Glomerular endothelial cell (primary cell): ENCODE measurements at places on chromosomes 7 and 10. TPM values are rescaled to one million over a fixed set of nuclear protein-coding genes. Genes with fewer than 3 reads are reported as not detected.

GRCh38 chr10:22580711-22581110, 133.7 kb downstream of the PIP4K2A start:
- DNase-seq, result no peak

DNA sequence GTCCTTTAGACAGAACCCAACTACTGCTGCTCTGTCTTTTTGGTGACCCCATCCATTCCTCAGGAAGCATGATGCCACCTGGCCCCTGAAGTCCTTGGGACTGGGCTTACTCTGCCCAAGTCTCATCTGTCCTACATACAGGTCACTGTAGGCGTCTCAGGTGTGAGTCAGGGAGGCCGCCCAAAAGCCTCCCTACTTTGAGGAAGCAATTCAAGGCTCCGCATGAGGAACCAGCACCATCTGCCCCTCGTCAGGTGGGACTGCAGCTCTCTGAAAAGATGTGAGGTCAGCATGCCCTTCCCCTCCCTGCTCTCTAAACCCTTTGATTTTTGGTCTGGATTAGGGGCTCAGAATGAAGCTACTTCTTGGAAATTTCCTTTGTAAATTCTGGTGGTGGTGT, 354.8 kb downstream of the CXCL12 start:
- DNase-seq, result no peak

GRCh38 chr10:67725567-67725966, 29.6 kb upstream of the CTNNA3 start:
- no peak for DNase-seq

DNA sequence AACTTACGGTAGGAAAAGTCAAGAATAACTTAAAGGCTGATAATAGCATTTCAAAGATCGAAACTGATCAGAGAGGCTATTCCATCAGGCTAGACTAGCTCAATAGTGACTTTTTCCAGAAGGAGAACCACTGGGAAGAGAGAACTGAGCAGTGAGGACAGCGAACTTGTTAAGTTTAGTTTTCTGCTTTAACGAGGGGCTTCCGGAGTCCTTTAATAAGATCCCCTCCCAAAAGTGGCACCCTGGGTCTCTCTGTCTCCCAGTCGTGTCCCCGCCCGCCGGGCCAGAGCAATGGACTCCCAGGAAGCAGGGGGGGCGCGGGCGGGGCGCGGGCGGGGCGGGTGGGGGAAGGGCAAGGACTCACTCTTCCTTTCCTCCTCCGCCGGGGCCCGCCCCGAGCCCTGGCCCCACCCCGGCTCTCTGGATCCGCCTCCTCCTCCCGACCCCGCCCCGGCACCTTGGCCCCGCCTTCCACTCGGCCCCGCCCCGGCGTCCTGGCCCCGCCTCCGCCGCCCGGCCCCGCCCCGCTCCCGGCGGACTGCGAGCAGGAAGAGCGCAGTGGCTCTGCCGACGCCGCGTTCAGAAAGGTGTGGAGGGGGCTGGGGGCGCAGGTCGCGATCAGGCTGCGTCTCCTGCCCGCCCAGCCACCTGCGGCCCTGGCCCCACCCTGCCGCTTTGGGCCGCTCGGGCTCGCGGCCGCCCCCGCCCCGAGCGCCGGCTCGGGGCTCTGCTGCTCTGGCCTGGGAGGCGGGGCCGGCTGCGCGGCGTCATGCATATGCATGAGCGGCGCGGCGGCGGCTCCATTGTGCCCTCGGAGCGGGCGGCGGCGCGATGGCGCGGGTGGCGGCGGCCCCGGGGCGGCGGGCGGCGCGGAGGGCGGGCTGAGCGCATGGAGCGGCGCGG, at the start of gene ZMIZ2:
Gene ZMIZ2, plus strand, starts transcription at position 803 of the 903 bp plus-strand sequence. CDS start 7,403 bp downstream, outside the sequence.
- no peak for DNase-seq

GRCh38 chr7:134948736-134949135, 37.6 kb upstream of the AGBL3 start:
- DNase-seq, result no peak

- DNase-seq, result no peak
Observed at GRCh38 chr7:159370-160270, 32.8 kb upstream of the FAM20C start.

- no peak for DNase-seq
Observed at GRCh38 chr7:132666071-132666773, 90.0 kb upstream of the PLXNA4 start.

- DNase-seq, result no peak
Observed at GRCh38 chr10:3889961-3890522, 105.0 kb upstream of the KLF6 start.

- DNase-seq, result no peak
Observed at GRCh38 chr10:5575144-5575481, 50.4 kb downstream of the CALML3 start.

- no peak for DNase-seq
Observed at GRCh38 chr10:18216482-18216881, 76.3 kb downstream of the CACNB2 start.

- DNase-seq, result no peak
Observed at GRCh38 chr7:30467271-30467670, 11.3 kb downstream of the NOD1 start.

GRCh38 chr10:75003891-75004290, 107.6 kb upstream of the SAMD8 start:
- DNase-seq, result no peak

DNA sequence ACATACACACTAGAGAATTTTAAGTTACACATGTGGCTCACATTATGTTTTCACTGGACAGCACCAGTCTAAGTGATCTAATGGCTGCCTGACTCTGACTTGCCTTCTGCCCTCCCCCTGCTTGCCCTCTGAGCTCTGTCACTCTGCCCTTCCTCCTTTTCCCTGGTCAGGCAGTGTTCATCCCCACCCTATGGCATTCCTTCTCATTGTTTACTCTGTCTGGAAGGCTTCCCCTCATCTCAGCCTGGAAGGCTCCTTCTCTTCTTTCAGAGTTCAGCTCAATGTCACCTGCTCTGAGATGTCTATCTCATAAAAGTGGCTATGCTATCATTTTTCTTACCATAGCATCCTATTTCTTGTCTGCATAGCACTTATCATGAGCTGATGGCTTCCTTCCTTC, 305.7 kb downstream of the BMPER start:
- DNase-seq, result no peak

GRCh38 chr7:20510573-20510900, 104.9 kb upstream of the ABCB5 start:
- DNase-seq, result no peak

GRCh38 chr7:68247571-68247970, 1250.9 kb downstream of the TYW1 start:
- no peak for DNase-seq

GRCh38 chr10:67657775-67658174, 38.2 kb downstream of the CTNNA3 start:
- DNase-seq, result no peak

DNA sequence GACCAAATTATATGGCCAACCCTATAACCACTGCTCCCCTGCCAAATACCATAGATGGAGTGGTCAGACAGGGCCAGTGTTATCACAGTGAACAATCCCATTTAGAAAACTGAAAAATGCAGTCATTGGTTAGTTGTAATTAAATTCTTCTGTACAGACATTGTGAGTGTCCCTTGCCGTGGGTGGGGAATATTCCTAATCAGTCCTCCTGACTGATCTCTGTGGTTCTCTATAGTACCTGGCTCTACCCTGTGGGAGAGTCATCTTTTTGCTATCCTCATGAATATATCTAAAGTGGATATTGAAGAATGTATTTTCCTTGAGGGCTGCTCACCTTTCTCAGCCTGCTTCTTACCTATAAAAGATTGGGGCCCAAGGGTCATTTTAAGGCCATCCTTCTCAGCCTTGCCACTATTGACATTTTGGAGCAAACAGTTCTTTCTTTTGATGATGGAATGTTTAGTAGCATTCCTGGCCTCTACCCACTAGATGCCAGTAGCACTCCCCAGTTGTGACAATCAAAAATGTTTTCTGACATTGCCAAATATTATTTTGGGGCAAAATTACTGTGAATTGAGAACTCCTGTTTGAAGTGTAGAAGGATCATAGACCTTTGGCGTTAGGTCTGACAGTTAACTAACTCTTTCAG, 110.2 kb downstream of the MAPK8 start:
- no peak for DNase-seq

DNA sequence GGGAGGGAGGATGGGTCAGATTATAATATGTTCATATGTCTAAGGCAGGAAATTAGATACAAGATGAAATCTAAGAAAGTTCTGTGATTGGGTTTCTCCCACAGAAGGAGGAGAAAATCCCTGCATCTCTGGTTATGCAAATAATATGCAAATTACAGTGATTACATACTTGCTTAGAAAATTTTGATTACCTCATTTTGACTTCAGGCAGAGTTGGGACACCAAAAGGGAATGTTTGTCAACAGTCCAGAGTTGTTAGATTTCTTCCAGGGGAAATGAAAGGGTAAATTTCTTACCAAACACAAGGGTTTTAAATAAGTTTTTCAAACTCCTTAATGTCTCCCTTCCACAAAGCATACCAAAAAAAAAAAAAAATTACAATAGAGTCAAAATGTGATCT, 101.4 kb upstream of the STEAP1B start:
- no peak for DNase-seq

DNA sequence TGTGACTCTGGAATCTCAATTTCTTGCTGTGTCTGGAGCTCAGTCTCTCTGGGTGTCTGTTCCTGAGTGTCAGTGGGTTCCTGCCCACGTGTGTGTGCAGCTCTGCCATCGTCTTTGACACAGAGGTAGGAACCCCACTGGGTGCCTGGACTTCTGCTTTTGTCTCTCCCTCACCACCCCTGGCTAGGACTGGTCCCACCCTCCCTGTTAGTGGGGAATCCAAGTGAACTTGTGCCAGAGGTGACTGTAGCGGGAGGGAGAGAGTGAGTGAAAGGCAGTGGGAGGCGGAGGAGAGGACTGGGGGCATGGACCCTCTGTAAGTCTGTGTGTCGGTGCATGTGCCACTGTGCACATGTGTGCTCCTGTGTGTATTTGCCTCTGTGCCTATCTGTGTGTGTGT, 299.9 kb upstream of the ZMIZ1 start:
- DNase-seq, result no peak

- DNase-seq, result no peak
Observed at GRCh38 chr10:124465777-124466488, 4.3 kb downstream of the LHPP start.

DNA sequence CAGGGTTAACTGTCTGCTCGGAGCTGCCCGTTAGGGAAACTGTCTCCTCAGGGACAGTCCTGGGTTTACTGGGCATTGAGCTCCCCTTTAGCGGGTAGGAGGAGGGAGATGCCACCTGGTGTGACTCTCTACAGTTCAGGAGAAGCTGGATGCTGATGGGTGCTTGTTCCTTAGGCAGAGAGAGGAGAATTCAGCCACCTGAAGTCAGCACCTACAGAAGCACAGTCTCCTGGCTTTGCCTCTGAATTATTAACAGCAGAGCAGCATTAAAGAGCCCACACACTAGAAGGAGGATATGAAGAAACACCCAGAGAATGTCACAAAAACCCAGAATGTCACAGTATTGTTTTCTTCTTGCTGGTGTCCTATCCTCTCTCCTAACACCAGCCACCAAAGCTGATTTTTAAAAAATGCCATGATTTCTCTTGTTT, 696 bp downstream of the GIMAP4 start:
- DNase-seq, result no peak

DNA sequence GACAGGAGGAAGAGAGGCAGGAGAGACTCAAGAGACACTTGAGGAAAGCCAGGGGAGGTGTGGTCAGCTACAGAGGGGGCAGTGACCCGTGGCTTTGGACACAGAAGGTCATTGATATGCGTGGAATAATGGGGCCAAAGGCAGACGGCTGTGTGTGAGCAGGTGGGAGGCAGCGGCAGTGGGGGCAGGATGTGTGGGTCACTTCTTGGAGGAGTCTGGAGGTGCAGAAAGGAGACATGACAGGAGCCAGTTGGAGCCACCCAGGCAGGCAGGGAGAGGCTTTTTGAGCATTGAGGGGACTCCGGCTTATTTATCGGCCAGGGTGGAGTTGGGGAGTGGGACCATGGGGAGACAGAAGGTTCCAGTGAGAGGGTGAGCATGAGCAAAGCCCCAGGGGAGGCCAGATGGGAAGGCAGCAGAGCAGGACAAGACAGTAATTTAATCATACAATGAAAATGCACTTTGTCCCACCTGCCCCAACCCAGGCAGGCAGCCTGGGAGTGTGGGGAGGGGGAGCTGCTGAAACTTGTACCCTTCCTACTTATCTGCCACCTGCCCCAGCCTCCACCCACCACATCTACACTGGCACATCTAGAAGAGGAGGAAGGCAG, 5.0 kb downstream of the LDB3 start:
- no peak for DNase-seq

DNA sequence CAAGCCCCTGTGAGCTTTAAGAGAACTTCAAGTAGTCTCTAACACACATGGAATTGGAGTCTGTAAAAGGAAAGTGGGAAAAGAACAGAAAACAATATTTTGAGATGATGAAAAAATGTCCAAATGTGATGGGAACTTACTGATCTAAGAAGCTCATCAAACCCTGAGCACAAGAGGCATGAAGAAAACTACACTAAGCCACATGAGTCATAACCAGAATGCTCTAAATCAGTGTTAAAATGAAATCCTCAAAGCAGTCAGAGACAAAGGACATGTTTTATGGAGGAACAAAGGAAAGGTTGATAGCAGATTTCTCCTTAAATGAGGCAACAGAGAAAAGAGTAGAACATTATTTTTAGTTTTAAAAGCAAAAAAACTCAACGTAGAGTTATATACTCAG, 37.2 kb downstream of the ZNF33A start:
- DNase-seq, result no peak

MAP3K8 gene
- 0.87 and 5.0 TPM in 2 replicates for total RNA-seq

PAX2 gene
- 3.2 and 3.9 TPM in 2 replicates for total RNA-seq

COX19 gene
- total RNA-seq, result 5.1 and 9.5 TPM in 2 replicates

ANKRD61 gene
- not detected in 2 replicates for total RNA-seq

NSUN6 gene
- total RNA-seq, result 3.2 and 3.7 TPM in 2 replicates

GRM3 gene
- total RNA-seq, result not detected in 2 replicates

KLF14 gene
- total RNA-seq, result not detected in 2 replicates

NUTM2B gene
- total RNA-seq, result 0.34 and 0.99 TPM in 2 replicates

CYP2C19 gene
- total RNA-seq, result not detected in 2 replicates
